SJCRH30 (cell line): ENCODE measurements at places on chromosomes 1 and 21.

DNA sequence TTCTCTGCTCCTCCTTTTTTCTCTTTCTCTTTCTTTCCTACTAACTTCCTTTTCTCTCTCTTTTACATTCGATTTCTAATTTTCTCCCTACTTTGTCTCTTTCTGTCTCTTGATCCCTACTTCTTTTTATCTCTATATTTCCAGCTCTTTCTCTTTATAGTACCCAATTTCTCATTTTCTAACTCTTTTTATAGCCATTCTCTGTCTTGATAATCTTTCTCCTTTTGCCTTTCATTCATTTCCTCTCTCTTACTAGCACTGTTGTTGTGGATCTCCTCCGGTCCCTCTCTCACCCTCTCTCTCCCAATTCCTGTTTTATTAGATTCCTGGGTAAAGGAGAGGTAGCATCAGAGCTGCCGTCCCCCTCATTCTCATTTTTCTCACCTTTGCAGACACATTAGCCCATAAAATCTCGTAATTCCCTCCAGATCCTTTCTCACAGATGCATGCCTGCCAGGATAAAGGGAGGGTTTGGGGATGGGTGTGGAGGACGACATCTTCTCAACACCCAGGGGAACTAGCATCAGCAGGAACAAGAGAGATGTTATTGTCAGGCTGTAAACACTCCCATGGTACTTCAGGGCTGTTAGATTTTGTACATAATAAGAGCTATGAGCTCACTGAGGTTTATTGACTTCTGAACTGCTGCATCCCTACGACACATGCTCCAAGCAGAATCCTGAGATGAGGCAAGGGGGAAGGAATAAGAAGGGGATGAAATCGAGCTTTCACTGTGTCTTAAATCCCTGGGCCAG, 159.0 kb upstream of the GALNT2 start:
- no peak for DNase-seq

GRCh38 chr1:36349241-36349671, 25.8 kb upstream of the EVA1B start:
- no peak for DNase-seq

GRCh38 chr21:44416193-44416592, 39.1 kb upstream of the LRRC3 start:
- DNase-seq, result no peak

DNA sequence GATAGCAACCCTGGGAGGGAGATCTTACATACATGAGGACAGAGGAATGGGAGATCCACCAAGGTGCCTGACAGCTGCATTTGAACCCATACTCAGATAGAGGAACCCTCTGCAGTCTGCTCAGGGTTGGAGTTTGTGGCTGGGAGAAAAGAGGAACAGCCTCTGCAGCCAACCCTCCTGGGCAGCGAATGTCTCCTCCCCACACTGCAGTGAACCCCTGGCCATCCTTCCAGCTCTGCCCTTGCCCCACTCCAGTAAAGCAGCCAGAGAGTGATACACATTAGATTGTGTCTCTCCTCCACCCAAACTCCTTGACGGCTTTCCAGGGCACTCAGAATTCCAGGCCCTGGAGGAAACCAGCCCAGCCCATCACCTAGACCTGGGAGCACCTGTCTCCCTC, 137.7 kb downstream of the RUNX1 start:
- DNase-seq, result no peak

- DNase-seq, result peak; percentile 49
Measured at GRCh38 chr1:175479521-175480342, 263.7 kb downstream of the TNR start.

DNA sequence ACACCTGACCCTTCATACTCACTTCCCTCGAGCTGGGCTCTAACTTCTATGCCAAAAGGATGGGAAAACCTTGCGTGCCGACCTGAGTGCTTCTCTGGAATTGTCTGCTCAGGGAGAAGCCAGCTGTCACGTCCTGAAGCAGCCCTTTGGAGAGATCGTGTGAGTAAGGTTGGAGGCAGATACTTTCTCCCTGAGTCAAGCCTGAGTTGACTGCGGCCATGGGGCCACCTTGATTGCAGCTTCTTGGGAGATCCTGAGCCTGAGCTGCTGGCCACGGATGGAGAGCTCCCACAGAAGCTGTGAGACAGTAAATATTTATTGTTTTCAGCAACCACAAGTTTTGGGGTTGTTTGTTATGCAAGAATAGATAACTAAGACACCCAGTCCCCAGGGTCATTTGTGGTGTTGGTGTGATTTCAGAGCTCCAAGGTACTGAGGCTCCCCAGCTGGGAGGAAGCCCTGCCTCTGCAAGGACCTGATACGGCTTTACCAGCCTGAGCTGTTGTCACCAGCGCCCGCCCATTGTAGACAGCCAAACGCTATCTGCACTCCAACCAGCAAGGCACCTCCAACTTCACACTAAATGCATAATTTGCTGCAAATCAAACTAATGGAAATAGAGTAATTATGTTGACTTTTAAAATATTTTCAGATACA, 531.6 kb downstream of the PTPRU start:
- DNase-seq, result no peak

- DNase-seq, result no peak
Measured at GRCh38 chr1:187481581-187482148, 652.9 kb downstream of the PLA2G4A start.
